CD4-positive, alpha-beta T cell treated with Interleukin-17A for 4 hours (primary cell): ENCODE measurements at places on chromosomes 6 and 20.

DNA sequence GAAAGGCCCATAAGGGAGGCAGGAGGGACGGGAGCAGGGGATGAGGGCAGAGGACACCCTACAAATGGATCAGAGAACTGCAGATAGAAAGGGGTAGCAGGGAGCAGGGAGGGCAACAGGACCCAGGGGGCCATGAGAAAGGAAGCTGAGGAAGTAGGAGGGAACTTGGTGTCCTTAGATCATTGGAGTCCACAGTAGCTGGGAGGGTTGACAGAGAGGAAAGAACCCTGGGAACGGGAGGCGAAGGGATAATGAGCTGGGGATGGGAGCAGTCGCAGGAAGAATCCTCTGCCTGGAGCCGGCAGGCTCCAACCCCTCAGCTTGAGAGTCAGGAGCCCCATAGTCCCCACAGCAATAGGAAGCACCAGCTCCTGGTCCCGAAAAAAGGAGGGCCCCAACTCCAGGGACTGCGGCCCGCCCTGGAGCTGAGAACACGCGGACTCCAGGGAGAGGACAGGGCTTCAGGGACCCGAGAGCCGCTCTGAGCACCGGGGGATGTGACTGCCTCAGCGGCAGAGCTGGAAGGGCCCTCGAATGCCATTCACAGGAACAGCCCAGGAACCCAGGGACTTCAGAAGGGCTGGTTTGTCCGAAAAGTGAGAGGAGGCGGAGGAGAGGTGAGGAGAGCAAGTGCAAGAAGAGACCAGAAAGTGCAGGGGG lies 32.7 kb downstream of the HLA-A start:
- peak; percentile 17 for DNase-seq

DNA sequence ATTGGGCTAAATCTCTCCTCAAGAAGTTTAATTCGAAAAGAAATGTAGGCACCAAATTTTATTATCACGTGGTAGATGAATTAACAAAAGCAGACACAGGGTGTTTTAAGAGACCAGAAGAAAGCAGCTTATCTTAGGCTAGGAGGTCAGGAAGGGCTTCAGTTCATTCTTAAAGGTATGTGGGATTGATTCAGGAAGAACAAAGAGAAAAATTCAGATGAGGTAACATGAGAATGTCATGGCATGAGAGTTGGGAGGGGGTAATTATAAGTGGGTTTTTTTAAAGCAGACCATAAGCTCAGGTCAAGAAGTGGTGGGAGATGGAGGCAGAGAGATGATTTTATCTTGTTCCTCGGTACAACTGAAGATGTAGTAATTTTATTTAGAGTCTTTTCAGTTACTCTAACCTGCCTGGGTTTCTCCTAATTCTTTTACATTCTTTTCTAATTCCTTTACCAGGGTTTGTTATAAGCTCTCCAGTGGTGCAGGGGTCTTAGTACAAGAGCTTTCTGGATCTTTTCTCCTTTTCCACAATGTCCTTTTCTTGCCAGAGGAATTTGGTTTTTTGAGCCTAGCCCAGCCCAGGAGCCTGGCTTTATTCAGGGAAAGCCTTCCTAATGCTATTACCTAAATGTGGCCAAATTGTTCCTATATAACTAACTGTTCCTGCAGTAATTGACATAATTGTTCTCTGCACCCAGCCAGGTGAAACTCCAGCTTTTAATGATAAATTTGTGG lies 474.1 kb upstream of the BTBD3 start:
- no peak for DNase-seq

DNA sequence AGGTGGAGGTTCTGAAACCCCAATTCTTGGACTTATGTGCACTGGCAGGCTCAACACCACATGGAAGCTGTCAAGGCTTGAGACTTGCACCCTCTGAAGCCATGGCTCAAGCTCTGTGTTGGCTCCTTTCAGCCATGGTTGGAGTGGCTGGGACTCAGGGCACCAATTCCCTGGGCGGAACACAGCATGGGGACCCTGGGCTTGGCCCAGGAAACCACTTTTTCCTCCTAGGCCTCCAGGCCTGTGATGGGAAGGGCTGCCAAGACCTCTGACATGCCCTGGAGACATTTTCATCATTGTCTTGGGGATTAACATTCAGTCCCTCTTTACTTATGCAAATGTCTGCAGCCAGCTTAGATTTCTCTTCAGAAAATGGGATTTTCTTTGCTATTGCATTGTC lies 26.2 kb upstream of the CLDN20 start:
- no peak for DNase-seq

- no peak for DNase-seq
Observed at GRCh38 chr6:161476711-161477110, 202.8 kb upstream of the AGPAT4 start.

DNA sequence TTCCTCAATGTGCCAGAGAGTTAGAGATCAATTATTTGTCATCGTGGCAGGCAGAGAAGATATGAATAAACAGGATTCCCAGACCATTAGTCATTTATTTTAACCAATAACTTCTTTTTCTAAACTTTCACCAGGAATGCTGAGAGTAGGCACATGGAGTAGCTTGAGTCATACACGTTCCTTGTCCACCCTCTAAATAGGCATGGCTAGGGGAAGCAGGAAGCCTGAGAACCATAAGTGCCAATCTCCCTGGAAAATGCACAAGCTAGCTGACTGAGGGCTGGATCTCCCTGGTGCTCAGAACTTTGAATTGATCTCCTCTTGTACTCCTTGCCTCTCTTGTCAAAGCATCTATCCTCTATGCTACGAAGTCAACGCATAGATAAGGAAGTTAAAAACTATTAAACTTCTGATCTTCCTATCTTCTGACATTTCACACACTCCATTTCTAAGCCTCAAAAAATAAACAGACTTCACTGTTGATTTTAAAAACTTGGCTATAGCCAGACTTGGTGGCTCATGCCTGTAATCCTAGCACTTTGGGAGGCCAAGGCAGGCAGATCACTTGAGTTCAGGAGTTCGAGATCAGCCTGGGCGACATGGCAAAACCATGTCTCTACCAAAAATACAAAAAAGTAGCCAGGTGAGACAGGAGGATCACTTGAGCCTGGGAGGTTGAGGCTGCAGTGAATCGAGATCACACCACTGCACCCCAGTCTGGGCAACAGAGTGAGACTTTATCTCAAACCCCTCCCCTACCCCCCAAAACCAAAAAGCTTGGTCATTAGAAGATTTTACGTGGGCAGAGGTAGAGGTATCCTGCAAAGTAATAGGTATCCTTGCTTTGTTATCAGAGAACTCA lies 11.8 kb downstream of the ADTRP start:
- DNase-seq = no peak

DNA sequence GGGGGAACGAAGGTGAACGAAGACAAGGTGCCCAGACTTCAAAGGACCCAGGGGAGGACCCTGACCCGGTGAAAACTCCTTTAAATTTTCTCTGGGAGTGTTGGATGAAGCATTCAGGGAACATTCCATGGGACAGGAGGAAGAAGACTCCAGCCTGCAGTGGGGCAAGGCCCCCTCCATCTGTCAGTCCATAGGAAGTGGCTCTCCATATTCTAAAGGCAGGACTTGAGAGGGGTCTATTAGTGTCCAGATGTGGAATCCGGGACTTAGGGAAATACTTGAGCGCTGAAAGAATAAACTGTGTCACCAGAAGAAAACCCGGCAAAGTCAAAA lies 3.2 kb upstream of the BPIFA2 start:
- no peak for DNase-seq

DNA sequence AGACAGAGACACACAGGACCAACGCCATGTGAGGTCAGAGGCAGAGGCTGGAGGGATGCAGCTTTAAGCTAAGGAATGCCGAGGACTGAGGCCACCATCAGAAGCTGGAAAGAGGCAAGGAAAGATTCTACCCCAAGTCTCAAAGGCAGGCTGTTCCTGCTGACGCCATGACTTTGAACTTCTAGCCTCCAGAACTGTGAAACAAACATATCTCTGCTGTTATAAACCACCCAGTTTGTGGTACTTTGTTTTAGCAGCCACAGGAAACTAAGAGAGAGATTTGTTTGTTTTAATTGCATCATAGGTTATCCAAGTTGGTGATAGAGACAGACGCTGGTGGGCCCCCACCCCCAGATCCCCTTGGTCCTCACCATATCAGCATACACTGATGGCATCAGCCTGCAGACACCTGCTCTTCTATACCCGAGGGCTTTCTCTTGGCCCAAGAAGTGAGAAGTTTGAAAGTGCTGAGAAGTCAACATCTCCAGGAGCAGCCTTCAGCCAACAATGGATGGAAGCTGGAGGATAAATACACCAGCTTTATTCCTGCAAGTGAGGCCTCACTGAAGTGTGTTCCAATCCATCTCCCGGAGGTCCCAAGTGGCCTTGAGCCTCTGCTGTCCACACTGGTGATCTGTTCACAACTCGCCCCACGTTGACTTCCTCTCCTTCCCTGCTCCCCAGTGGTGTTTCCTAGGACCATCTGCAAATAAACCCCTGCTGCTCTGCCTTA lies 154.7 kb downstream of the BTBD3 start:
- DNase-seq = no peak

GRCh38 chr6:53989504-53989903 lies 121.7 kb upstream of the MLIP start:
- DNase-seq = no peak

DNA sequence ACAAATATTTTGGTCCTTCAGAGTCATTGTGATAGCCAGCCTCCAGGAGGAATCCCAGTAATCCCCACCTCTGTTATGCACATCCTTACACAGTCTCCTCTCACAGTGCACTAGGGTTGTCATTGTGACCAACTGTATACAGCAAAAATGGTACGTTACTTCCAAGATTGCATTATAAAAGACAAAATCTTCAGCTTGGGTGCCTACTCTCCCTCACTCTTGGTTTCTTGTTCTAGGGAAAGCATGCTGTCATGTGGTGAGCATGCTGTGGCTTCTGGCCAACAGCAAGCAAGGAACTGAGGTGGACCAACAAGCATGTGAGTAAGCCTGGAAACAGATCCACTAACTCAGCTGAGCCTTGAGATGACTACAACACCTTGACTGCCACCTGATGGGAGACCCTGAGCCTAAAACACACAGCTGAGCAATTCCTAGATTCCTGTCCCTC lies 130.1 kb upstream of the DST start:
- DNase-seq = no peak

- no peak for DNase-seq
Observed at GRCh38 chr6:160781298-160781697, 79.3 kb downstream of the PLG start.

DNA sequence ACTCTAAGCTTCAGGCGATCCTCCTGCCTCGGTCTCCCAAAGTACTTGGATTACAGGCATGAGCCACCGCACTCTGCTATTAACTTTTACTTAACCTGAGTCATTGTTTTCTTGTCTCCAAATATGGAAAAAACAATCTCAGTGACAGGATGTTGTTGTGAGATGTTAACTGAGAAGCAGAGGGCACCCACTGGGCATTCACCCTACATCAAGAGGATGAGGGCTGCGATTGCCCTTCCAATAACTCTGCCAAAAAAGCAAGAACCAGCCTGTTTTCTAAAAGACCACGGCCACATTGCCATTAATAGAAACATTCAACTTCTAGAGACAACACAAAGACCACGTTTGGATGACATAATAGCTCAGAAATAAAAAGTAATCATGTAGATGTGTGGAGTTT lies 107.6 kb upstream of the SGK1 start:
- no peak for DNase-seq

DNA sequence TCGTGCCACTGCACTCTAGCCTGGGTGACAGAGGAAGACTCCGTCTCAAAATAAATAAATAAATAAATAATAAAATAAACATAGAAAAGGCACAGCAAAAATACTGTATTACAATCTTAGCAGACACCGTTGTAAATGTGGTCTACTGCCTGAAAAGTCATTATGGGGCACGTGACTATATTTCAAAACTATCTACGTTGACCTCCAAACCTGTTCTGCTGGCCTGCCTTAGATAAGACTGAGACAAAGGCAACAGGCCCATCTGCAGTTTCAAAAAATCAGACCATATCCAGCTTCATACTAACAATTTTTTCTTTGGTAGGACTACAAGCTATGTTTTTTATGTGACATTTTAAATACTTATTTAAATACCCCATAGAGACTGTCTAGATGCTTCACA lies 59.1 kb downstream of the AGPAT4 start:
- no peak for DNase-seq

- no peak for DNase-seq
Observed at GRCh38 chr6:135328136-135328535, 147.0 kb downstream of the MYB start.

- DNase-seq = no peak
Observed at GRCh38 chr6:139868576-139868975, 494.1 kb upstream of the CITED2 start.

- no peak for DNase-seq
Observed at GRCh38 chr20:14878676-14879019, 541.2 kb upstream of the FLRT3 start.

DNA sequence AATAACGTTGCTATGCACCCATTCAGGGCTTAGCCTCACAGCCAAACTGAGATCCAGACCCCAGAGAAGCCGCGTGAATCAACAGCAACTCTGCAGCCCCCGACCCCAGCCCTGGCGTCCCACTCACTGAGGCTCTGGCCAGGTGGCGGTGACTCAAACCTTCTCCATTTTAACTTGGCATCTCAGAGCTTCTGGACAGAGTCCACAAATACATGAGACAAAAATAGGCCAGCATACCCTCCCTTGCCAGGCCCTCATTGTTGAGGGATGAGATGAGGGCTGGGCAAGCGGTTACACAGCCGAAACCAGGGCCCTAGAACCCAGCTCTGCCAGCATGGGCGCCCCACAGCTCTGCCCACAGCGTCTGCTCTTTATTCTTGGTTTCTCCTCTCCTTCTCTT lies 118.4 kb downstream of the MYLK4 start:
- DNase-seq = no peak

GRCh38 chr6:48048451-48049146 lies 62.4 kb downstream of the PTCHD4 start:
- DNase-seq = no peak

DNA sequence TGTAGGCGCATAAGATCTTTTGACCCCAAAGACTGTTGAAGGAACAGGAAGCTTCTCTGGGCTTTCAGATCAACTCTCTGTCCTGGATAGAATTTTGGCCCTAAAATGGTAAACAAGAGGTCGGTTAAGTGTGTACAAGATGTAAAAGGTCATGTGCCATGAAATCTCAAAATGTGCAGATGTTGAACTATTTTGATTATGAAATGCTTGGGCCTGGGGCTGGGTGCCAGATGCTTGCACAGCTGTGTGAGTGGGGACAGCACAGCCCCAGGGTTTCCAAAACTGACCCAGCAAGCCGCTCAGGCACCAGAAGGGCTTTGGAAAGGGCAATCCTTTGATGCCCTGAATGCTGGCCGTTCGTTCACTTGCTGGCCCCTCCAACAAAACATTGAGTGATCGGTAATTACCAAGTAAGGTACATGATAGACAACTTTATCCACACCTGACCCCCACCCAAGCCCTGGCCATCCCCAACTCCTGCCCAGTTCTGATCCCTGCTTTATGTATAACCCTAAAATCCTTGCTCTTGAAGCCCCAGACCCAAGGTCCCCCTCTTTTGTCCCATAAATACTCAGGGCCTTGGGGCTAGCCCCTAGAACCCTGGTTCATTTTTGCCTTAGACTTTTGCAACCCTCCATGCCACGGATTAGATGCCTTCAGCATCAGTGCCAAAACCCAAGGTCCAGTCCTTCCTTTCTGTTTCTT lies 1.9 kb downstream of the TMEM239 start:
- no peak for DNase-seq

DNA sequence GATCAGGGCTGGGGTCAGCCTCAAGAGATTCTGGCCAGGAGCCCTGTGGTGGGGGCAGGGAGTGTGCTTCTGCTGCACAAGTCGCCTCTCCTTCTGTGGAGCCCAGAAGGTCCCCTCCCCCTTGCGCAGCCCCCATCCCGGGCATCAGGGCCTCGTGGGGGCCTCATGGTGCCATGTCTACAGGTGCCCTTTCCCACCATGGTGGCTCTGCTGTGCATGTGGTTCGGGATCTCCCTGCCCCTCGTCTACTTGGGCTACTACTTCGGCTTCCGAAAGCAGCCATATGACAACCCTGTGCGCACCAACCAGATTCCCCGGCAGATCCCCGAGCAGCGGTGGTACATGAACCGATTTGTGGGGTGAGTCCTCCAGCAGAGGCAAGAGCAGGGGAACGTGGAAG lies 48.1 kb downstream of the TM9SF4 start:
- no peak for DNase-seq
